ENCODE measurements at places on chromosomes 2 and 18. TPM values are rescaled to one million over a fixed set of nuclear protein-coding genes. Genes with fewer than 3 reads are reported as not detected.

GRCh38 chr2:191352536-191352935 is 107.3 kb downstream of the MYO1B start:
- no peak for DNase-seq
- H3K4me3 ChIP-seq = no peak overlapping the region
- no peak overlapping the region for H3K27ac ChIP-seq
- no peaks in the 10 kb centered on the region for H3K36me3 ChIP-seq
- H3K27me3 ChIP-seq = no peaks in the 10 kb centered on the region

- DNase-seq = no peak
- peaks cover 2% of the 10 kb centered on the region for H3K27me3 ChIP-seq
- no peak overlapping the region for H3K27ac ChIP-seq
- no peaks in the 10 kb centered on the region for H3K4me1 ChIP-seq
- H3K4me3 ChIP-seq = no peak overlapping the region
- H3K36me3 ChIP-seq = no peaks in the 10 kb centered on the region
These were observed 162.7 kb downstream of the SP3 start for GRCh38 chr2:173802518-173802917.

DNA sequence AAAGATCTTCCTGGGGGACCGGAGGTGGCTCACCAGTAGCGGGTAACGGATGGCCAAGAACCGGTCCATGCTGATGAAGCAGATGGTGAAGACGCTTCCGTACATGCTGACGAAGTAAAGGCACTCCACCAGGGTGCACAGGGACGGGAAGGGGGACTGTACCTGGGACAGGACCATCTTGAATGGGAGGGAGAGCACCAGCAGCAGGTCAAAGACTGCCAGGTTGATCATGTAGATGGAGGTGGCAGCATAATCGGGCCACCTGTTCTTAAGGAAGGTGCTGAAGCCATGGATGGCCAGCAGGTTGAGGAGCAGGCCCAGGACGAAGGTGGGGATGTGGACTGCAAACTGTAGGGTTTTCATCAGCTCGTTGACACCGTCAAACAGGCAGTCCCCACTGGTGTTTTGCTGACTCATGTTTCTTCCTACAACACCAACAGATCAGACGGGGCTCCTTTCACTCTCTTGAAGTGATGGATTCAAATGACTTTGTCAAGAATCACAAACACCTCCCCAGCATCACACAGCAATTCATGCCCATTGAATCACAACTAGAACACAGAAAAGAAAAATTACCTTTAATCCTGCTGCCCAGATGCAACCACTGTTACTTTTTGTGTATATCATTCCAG is 14.4 kb downstream of the GPR55 start:
- H3K4me1 ChIP-seq = peaks cover 24% of the 10 kb centered on the region
- DNase-seq = no peak
- peaks cover 7% of the 10 kb centered on the region for H3K27me3 ChIP-seq
- H3K36me3 ChIP-seq = peaks cover 10% of the 10 kb centered on the region
- no peak overlapping the region for H3K4me3 ChIP-seq

- H3K27me3 ChIP-seq = peaks cover 2% of the 10 kb centered on the region
- peak overlapping the region; percentile 33 for H3K27ac ChIP-seq
- H3K4me3 ChIP-seq = no peak overlapping the region
- no peak for DNase-seq
- peaks cover 1% of the 10 kb centered on the region for H3K36me3 ChIP-seq
These were observed 36.2 kb downstream of the FBLN7 start for GRCh38 chr2:112174383-112174782.

DNA sequence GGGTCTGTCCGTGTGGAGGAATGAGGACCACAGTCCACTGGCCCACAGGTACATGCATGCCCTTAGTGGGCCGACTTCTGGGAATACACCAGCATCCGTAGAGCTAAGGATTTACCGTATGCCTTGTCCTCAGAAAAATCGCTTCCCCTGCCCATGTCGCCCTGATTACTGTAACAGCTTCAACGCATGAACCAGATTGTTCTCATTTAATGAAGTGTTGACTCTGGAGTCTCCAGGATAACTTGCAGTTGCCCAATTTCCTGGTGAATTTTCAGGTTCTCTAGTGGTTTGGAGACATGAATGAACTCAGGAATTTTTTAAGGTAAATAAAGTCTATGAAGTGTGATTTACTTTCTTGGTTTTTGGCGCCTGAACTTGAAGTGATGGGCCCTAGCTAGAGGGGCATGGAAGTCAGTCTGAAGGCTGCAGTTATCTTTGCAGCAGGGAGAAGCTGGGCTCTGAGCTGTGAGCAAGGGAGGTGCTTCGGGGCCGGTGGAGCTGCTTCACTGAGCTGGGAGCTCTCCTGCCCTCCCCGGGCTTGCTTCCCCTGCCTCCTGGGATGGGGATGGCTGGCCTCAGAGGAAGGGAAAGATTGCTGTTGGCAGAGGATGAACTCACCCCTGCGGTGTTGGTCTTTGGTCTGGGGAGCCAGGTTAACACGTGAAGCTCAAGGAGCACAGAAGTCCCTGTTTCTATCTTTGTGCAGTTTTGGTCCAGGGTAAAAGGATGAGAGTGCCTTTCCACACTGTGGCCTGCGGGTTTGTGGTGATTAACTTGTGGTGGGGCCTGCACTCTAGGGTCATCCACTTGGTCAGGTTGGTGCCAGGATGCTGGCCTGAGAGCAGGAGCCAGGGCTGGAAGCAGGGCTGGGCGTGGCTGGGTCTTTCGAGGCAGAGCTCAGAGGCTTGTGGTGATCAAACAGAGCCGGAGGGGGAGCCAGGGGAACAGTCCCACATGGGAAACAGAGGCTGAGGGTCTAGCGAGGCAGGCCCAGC is 28.1 kb downstream of the TCF7L1 start:
- no peak overlapping the region for H3K4me3 ChIP-seq
- peaks cover 6% of the 10 kb centered on the region for H3K27me3 ChIP-seq
- no peaks in the 10 kb centered on the region for H3K4me1 ChIP-seq
- H3K36me3 ChIP-seq = no peaks in the 10 kb centered on the region

- no peak for DNase-seq
- no peak overlapping the region for H3K4me3 ChIP-seq
- H3K27me3 ChIP-seq = peaks cover 4% of the 10 kb centered on the region
- no peak overlapping the region for H3K27ac ChIP-seq
These were observed 95.9 kb downstream of the POLE4 start for GRCh38 chr2:75054296-75054695.

Gene PIEZO2
- total RNA-seq = not detected

Gene ZBTB7C
- total RNA-seq = 0.10 TPM

- peak overlapping the region; percentile 64 for H3K4me3 ChIP-seq
- DNase-seq = peak; percentile 37
- H3K4me1 ChIP-seq = peaks cover 89% of the 10 kb centered on the region
- no peaks in the 10 kb centered on the region for H3K27me3 ChIP-seq
- peak overlapping the region; percentile 79 for H3K27ac ChIP-seq
These were observed 106.9 kb downstream of the HDAC4 start for GRCh38 chr2:239293775-239294430.

DNA sequence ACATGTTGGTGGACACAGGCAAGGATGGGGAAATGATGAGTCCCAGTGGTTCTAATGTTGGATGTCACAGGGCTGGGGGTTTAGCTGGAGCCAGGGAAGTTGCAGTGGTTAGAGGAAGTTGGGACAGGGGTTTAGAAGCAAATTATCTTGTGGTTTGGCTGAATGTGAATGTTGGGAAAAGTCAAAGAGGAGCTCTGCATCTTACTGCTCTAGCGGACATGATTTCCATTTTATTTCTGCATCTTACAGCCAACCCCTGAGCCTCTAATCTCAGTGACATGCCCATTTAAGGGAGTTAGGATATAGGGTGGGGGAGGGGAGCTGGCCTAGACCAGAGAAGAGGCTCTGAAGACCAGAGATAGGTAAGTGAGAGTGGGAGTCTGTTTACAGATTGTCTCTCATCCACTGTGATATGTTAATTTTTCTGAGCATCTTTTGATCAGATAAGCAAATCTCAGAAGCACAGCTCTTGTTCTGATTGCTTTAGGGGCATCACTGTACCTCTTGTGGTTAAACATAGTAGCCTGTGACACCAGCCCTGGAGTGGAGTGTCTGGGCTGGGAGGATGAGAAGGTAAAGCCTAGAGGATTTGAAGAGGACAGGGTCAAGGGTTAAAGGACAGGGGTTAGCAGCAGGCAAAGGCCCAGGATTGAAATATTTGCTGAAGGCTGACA is 43.6 kb downstream of the SETBP1 start:
- DNase-seq = peak; percentile 11
- H3K27me3 ChIP-seq = peaks cover 26% of the 10 kb centered on the region
- peaks cover 66% of the 10 kb centered on the region for H3K4me1 ChIP-seq
- H3K36me3 ChIP-seq = peaks cover 18% of the 10 kb centered on the region
- no peak overlapping the region for H3K4me3 ChIP-seq
- H3K27ac ChIP-seq = peak overlapping the region; percentile 82

GRCh38 chr2:240393831-240394410 is 41.5 kb upstream of the GPC1 start:
- H3K36me3 ChIP-seq = no peaks in the 10 kb centered on the region
- no peak overlapping the region for H3K4me3 ChIP-seq
- DNase-seq = no peak
- H3K4me1 ChIP-seq = peaks cover 21% of the 10 kb centered on the region
- no peaks in the 10 kb centered on the region for H3K27me3 ChIP-seq
- no peak overlapping the region for H3K27ac ChIP-seq

DNA sequence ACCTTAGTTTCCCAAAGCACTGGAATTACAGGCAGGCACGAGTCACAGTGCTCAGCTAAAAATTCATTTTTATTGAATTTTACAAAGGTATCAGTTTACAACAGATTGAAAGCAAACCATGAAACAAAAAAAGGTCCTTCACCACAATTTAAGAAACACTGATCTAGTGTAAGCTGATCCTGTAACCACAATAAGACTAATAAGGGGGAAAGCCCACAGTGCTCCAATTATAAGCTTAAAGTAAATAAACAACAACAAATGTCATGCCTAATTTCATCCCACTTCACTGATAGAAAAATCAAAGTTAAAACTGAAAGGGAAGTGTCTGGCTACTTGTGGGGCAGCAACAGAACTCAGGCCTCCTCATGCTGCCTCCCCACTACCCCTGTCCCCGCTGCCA is 49.2 kb downstream of the ICA1L start:
- DNase-seq = no peak
- no peaks in the 10 kb centered on the region for H3K4me1 ChIP-seq
- H3K27ac ChIP-seq = no peak overlapping the region
- no peak overlapping the region for H3K4me3 ChIP-seq
- no peaks in the 10 kb centered on the region for H3K36me3 ChIP-seq
- H3K27me3 ChIP-seq = no peaks in the 10 kb centered on the region

- H3K36me3 ChIP-seq = peaks cover 6% of the 10 kb centered on the region
- DNase-seq = no peak
- H3K27ac ChIP-seq = no peak overlapping the region
- H3K27me3 ChIP-seq = peaks cover 2% of the 10 kb centered on the region
- peak overlapping the region; percentile 4 for H3K4me3 ChIP-seq
- peaks cover 49% of the 10 kb centered on the region for H3K4me1 ChIP-seq
These were observed 20.8 kb downstream of the RASGRP3 start for GRCh38 chr2:33497221-33497650.

DNA sequence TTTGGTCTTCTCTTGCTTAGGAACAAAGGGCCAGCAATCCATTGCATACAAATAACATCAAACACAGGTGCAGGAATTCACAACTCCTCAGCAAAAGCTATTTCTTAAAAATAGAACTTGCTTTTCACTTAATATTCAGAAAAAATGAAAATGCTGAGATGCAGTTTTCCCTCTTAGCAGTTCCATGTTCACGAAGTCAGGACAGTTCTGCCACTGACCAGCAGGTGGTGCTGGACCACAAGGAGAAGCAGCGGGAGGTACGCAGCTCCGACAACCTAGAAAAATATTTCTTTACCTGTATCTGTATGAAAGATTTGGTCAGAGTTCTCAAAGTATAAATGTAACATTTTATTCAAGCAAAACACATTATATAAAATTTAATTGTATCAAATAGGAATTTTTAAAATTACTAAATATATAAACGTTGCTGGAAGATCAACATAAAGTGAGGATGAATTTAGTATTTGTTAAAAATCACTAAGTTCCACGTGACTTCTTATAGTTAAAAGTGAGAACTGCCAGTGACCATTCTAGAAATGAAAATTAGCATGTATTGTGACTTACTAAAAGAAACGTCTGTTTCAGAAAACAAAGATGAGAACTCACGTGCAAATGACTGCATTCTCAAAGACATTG is 48.8 kb downstream of the ADNP2 start:
- no peak overlapping the region for H3K27ac ChIP-seq
- peak; percentile 77 for DNase-seq
- H3K36me3 ChIP-seq = no peaks in the 10 kb centered on the region
- no peak overlapping the region for H3K4me3 ChIP-seq
- peaks cover 11% of the 10 kb centered on the region for H3K27me3 ChIP-seq

GRCh38 chr2:83594241-83595120 is 864.6 kb downstream of the SUCLG1 start:
- DNase-seq = no peak
- H3K4me1 ChIP-seq = no peaks in the 10 kb centered on the region
- H3K36me3 ChIP-seq = no peaks in the 10 kb centered on the region
- no peak overlapping the region for H3K4me3 ChIP-seq
- H3K27me3 ChIP-seq = no peaks in the 10 kb centered on the region
- H3K27ac ChIP-seq = no peak overlapping the region

- peaks cover 8% of the 10 kb centered on the region for H3K27me3 ChIP-seq
- DNase-seq = no peak
- no peaks in the 10 kb centered on the region for H3K36me3 ChIP-seq
- H3K4me1 ChIP-seq = no peaks in the 10 kb centered on the region
These were observed 36.6 kb downstream of the UPP2 start for GRCh38 chr2:158138255-158138654.

Gene VWC2L
- total RNA-seq = not detected

GRCh38 chr18:23228102-23229061 is 93.1 kb downstream of the CABLES1 start:
- H3K27me3 ChIP-seq = no peaks in the 10 kb centered on the region
- peaks cover 19% of the 10 kb centered on the region for H3K36me3 ChIP-seq
- peak overlapping the region; percentile 89 for H3K27ac ChIP-seq
- peaks cover 63% of the 10 kb centered on the region for H3K4me1 ChIP-seq
- peak overlapping the region; percentile 38 for H3K4me3 ChIP-seq

Gene TRPM8
- not detected for total RNA-seq

GRCh38 chr2:203972066-203972465 is 35.5 kb downstream of the ICOS start:
- H3K4me1 ChIP-seq = peaks cover 7% of the 10 kb centered on the region
- H3K27me3 ChIP-seq = peaks cover 6% of the 10 kb centered on the region
- H3K36me3 ChIP-seq = peaks cover 2% of the 10 kb centered on the region
- DNase-seq = no peak
- no peak overlapping the region for H3K4me3 ChIP-seq

DNA sequence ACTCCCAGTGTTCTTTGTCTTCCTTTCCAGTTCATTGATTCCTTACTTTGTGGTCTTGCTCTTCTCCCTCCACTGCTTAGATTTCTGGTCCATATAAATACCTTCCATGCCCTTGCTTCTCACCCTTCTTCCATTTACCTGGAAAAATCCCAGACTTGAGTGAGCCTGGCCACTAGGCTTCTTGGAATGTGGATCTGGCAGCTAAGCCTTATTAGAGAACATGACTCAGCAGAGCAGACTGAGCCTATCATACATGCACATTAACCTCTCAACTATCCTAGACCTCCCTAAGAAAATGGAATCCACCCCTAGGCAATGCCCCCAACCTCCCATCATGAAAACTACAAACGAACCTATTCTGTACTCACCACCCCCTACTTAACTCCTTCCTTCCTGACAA is 127.7 kb downstream of the RHBDD1 start:
- H3K4me3 ChIP-seq = no peak overlapping the region
- no peaks in the 10 kb centered on the region for H3K27me3 ChIP-seq

- H3K4me3 ChIP-seq = no peak overlapping the region
- H3K4me1 ChIP-seq = no peaks in the 10 kb centered on the region
- no peaks in the 10 kb centered on the region for H3K36me3 ChIP-seq
- no peak overlapping the region for H3K27ac ChIP-seq
- DNase-seq = no peak
These were observed 623.0 kb downstream of the NRXN1 start for GRCh38 chr2:50408936-50409335.
